Activated naive CD4-positive, alpha-beta T cell treated with Interleukin-2 at 50 U/mL for 16 hours (primary cell): ENCODE measurements at places on chromosomes 12 and 14.

DNA sequence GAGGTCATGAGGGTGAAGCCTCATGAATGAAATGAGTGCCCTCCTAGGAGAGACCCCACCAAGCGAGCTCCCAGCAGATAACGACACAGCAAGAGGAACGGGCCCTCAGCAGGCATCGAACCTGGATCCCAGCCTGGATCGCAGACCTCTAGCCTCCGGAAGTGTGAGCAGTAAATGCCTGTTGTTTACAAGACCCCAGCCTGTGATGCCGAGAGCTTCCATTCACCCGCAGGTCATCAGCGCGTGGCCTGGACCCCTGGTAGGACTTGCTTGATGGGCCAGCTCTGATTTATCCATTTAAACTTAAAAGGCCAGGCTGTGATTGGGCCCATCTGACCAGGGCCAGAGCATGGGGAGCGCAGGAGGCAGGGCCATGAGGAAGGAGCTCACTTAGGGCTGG, 7.0 kb downstream of the TMEM179 start:
- DNase-seq = no peak

GRCh38 chr12:75670216-75670615, 158.8 kb upstream of the KRR1 start:
- no peak for DNase-seq

DNA sequence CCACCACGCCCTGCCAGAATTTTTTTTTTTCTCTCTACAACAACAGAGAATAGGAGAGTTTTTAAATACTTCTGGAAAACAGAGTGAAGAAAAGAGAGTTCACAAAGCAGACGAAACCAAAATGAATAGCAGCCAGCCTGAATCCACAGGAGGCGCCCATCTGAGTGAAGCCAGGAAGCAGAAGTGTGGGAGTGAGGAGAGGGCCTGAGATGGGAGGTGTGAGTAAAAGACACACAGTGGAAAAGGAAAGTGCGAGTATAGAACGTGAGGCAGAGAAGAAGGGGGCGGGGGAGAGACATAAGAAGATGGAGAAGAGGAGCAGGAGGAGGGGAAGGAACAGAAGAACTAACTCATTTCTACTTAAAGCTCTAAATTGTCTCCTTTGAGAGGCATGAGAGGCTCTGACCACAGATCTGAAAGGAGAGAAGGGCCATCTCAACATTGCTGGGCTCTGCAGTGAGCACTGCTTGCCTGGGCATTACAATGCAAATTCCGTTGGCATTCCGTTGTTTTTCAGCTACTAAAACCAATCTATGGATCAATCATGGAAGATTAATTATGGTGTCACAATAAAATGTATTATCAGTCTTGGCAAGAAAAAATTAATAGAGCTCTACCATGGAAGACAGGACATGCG, 140.1 kb upstream of the CPSF6 start:
- DNase-seq = no peak

- no peak for DNase-seq
These were observed 11.4 kb upstream of the BDKRB2 start for GRCh38 chr14:96192975-96193805.

- DNase-seq = no peak
These were observed 14.3 kb downstream of the MCRS1 start for GRCh38 chr12:49553512-49554088.

DNA sequence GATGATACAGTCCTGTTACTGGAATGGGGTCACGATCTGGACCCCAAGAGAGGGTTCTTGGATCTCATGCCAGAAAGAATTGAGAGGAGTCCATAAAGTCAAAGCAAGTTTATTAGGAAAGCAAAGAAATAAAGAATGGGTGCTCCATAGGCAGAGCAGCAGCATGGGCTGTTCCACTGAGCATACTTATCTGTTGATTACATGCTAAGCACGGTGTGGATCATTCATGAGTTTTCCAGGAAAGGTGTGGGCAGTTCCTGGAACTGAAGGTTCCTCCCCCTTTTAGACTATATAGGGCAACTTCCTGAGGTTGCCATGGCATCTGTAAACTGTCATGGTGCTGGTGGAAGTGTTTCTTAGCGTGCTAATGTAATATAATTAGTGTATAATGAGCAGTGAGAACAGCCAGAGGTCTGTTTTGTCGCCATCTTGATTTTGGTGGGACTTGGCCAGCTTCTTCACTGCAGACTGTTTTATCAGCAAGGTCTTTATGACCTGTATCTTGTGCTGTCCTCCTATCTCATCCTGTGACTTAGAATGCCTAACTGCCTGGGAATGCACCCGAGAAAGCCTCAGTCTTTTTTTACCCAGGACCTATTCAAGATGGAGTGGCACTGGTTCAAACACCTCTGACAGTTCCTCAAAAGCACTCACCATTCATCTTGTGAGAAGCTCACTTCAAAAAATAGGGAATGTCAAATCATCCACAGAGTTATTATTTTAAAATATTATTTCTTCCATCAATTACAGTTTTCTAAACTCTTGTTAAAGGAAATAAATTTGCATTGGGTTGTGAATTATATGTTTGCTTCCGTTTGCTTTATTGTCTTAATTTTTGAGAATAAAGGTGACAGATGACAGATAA, 1358.8 kb upstream of the TMEM132C start:
- DNase-seq = no peak

GRCh38 chr12:63930971-63931370, 86.5 kb downstream of the SRGAP1 start:
- DNase-seq = no peak
